ENCODE measurements at places on chromosomes 7 and 10. TPM values are rescaled to one million over a fixed set of nuclear protein-coding genes. Genes with fewer than 3 reads are reported as not detected.

Gene SLC18A3
- not detected for total RNA-seq

Gene SLIT1
- total RNA-seq = not detected

DNA sequence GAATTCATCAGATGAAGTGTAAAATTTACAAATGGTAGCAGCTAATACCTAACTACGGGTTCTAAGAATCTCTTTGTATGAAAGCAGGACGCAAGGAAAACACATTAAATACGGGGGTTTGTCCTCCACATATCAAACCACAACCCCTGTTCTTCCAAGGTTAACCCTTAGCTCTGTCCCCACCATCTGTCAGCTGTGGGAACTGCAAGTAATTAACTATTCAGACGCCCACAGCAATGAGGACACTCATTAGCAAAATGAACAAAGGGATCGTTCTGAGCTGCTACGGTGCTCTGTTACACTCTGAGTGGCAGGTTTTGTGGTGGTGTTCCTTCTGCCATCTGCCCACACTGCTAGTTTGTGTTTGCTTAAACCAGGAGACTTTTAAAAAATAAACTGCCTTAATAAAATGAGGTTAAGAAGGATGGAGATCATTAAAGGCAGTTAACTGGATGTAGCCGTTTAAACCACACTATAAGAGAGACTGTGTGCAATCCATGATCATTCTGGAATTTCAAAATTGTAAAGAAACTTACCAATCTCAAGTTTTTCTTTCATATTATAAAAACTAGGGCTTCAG, 51.4 kb downstream of the C10orf67 start:
- no peak for DNase-seq

- DNase-seq = no peak
Measured at GRCh38 chr7:8142477-8142876, 119.5 kb downstream of the ICA1 start.

Data from glomerular endothelial cell (primary cell).